Brain microvascular endothelial cell (primary cell): ENCODE measurements at places on chromosomes 1 and 21.

- DNase-seq, result peak; percentile 89
Observed at GRCh38 chr1:96865731-96866685, 144.4 kb downstream of the PTBP2 start.

DNA sequence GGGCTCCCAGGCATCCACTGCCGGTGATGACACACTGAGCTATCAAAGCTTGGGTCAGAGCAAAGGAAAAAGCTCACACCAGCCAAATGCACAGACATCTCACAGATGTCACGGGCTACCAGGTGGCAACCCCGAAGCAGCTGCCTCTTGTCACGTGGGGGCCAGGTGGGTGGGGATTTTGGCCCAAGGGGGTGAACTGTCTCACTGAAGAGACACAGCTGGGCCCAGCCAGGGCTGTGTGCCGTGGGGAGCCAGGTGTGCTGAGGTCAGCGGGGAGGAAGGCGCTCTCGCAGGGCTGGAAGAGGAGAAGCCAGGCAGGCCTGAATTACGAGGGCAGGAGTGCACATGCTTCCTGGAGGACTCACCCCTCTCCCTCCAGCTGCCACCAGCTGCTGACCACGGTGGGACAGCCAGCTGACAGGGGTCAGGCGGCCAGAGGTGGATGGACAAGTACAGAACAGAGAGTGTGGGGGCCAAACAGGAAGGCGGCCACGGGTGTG lies 32.4 kb downstream of the KCNN3 start:
- DNase-seq, result no peak

- no peak for DNase-seq
Observed at GRCh38 chr1:24639881-24640280, 3.2 kb upstream of the SRRM1 start.

- no peak for DNase-seq
Observed at GRCh38 chr1:194215448-194215847, 1029.0 kb upstream of the B3GALT2 start.

DNA sequence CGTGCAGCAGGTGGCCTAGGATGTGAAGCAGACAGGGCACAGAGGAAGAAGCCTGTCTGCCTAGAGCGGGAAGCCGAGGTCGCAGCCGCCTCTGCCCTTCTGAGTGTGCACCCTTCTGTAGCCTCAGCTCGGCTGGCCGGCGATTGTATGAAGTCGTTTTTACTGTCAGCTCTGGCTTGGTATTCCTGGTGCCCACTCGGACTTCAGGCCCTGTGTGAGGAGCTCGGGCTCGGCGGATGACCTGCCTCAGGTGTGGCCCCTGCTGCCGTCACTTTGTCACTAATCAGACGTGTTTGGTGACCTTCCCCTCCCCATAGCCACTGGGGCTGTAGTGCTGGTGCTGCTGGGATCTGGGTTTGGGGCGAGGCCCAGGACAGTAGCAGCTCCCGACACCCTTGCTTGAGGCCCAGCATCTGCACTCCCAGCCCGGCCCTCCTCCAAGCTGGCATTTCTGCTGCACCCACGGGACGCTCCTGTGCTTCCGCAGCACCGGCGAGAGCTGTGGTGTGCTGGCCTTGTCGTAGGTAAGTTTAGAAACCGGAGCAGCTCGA lies 18.1 kb downstream of the SLX9 start:
- DNase-seq, result no peak
